ENCODE measurements at places on chromosomes 5 and 9.

DNA sequence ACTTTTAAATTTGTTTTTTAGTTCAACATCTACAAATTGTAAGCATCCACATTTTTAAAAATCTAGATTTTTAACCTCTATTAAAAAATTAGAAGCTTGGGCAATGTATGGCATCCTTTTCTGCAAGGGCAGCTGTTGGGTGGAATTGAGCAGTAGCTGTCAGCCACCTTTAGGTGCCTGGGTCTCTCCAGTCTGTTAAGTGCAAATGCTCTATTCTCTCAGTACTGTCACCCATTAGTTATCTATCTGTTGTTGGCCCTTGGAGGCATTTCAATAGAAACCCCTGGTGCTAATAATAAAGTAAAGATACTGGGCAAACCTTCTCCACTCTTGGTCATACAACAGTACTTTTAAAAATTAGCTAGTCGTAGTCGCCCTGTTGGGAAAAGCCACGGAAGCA is 63.6 kb downstream of the PIP5K1B start:
- DNase-seq = no peak

DNA sequence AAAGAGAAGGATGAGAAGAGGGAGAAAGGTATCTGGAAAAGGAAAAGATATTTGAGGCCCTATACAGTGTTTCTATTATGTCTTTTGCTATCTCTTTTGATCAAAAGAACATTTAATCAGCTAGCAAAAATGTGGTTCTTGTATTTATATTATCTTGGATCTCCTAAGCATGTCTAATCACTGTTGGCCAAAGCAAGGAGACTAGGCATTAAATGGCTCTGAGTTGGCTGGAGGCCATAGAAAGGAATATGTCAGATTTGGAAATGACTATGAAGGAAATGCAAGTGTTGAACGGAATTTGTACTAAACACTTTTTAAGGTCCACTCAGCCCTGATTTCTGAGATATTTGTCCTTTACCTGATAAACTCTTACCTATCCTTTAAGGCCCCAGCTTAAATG is 22.4 kb upstream of the THG1L start:
- no peak for DNase-seq

- no peak for DNase-seq
These were observed 71.5 kb downstream of the FCHO2 start for GRCh38 chr5:73027361-73027760.

- DNase-seq = no peak
These were observed 209.0 kb downstream of the CSNK1G3 start for GRCh38 chr5:123720955-123721354.

GRCh38 chr9:127921557-127922120 is 4.8 kb upstream of the ST6GALNAC4 start:
- peak; percentile 70 for DNase-seq

- no peak for DNase-seq
These were observed 470.8 kb downstream of the ENC1 start for GRCh38 chr5:74169701-74170100.

GRCh38 chr5:6747103-6747502 is 33.9 kb downstream of the TENT4A start:
- DNase-seq = no peak

GRCh38 chr9:129078691-129079503 is 2.0 kb upstream of the DOLPP1 start:
- DNase-seq = no peak

- DNase-seq = no peak
These were observed 334.0 kb downstream of the ASTN2 start for GRCh38 chr9:117080765-117081390.

- no peak for DNase-seq
These were observed 17.9 kb downstream of the MYO10 start for GRCh38 chr5:16918156-16918555.

DNA sequence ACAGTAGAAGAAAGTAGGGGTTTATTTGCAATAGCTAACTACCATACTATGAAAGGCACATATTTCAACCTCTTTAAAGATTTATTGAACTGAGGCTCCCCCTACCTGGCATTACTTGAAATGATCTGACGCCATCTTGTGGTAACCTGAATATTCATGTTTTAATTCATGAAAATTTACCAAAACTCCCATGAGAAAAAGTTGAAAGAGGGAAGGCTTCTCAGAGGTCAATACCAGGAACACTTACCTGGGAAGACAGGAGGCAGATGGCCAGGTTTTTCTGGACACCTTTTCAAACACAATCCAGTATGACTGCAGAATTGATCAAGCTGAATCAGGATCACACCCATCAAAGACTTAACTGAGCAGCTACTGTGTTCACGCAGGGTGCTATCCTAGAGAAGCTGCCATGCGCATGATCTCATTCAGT is 9.4 kb downstream of the PRELID2 start:
- no peak for DNase-seq

DNA sequence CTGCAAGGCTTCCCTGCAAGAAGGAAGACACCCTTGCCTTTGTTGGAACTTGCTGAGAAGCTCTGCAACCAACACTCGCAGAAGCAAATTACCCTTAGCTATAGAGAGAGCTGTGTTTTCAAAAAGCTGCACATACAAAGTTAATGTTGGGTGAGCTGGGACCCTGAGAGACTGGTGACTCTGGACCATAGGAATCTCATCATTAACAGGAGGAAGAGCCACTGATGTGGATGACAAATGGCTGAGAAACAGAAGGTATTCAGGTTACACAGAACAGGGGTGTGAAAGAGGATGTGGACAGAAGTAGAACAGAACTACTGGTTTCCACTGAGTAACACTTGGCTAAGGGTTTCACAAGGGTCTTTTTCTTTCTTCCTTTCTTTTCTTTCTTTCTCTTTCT is 493.5 kb downstream of the IRX1 start:
- DNase-seq = no peak

DNA sequence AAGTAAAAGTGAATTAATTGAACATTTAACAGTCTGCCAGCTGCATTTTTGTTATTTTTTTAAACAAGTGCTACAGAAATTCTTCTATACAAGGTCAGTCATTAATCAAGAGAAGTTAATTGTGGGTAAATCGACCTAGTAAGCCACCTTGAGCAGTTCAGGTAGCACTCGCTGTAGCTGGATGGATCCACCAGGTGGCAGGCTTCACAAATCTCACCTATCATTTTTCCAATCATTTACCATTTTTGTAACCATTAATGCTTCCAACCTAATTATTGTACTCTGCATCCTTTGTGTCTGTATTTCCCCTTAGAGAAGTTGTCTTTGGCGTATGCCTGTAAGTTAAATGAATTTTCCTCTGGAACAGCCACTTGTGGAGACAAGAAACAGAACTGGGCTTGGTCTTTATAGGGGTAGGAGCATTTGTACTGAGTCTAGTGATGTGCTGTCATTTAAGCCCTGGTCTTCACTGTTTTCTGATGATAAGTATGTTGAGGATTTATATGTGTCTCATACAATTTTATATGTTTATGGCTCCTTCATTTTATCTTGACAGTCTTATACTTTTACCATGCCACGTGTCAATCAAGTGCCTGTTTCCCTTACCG is 39.5 kb downstream of the CD180 start:
- DNase-seq = peak; percentile 28

GRCh38 chr5:91946870-91947269 is 563.8 kb upstream of the ARRDC3 start:
- no peak for DNase-seq

GRCh38 chr5:172550996-172551395 is 90.1 kb upstream of the NEURL1B start:
- no peak for DNase-seq

GRCh38 chr9:121751686-121752445 is 100.4 kb downstream of the DAB2IP start:
- DNase-seq = no peak

GRCh38 chr9:38085308-38085707 is 16.3 kb upstream of the SHB start:
- DNase-seq = no peak

- DNase-seq = no peak
These were observed 339.2 kb downstream of the GLIS3 start for GRCh38 chr9:3960661-3961144.

GRCh38 chr9:4371108-4371507 is 71.2 kb upstream of the GLIS3 start:
- DNase-seq = no peak

- no peak for DNase-seq
These were observed 338.0 kb downstream of the ACTL7B start for GRCh38 chr9:108517651-108518365.

DNA sequence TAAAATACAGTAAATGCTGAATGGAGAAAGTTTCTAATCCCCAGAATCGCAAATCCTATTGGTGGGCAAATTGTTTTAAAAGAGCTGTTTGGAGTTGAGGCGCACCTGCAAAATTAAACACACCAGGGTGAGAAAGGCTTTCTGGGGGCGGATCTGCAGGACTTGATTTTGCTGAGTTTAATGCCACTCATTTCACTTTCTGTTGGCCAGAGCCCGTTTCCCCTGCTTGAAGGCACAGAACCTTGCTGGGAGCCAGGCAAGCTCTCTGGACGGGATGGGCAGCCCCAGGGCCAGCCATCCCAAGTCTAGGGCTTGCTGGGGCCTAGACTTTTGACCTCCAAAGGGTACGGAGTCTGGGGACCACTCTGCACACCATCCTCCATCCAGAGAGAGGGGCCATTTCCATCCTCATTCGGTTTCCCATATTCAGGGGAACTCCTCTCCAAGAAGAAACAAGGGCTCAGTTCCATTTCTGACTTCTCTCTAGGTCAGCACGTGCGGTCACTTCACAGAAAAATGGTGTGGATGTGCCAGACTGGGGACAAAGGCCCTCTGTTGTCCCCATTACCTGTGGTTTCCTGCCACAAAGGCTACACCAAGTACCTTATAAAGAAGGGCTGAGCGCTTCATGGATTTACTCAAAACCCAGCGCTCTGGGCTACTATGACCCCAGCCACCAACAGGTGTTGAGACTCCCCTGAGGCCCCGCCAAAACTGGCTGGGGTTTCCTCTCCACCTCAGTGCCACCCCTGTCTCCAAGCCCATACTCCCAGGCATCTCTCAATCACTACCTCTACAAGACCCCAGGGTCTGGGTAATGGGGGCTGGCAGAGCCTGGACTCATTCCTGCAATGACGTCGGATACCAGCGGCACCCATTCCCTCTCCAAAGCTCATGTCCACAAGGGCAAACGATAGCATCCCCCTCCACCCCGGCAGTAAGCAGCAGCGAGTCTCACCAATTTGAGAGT is 170.0 kb downstream of the AUH start:
- DNase-seq = no peak

GRCh38 chr5:51968756-51969155 is 585.5 kb downstream of the ISL1 start:
- DNase-seq = no peak

GRCh38 chr5:137119321-137119720 is 379.8 kb downstream of the SPOCK1 start:
- DNase-seq = no peak

DNA sequence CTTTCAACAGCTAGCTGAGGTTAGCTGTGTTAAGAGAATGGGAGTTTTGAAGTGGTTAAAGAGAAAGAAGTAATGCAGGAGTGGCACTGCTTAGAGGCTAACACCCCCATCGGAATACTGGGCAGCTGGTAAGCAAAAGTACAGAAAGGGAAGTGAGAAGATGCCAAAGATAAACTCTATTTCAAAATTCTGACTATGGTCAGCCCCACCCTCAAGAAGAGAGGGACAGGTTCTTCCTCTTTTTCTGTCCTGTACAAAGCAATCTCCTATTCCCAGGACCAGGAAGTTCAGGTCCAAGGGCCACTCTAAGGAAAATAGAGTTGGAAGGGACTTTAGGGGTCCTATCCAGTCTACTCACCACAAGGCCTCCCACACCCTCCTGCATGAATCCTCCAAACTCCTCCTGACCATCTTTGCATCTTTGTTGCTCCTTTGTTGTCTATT is 45.9 kb upstream of the JAK2 start:
- DNase-seq = no peak

GRCh38 chr9:110140276-110140675 is 67.7 kb downstream of the C9orf152 start:
- DNase-seq = no peak

- no peak for DNase-seq
These were observed 56.1 kb upstream of the HSPA9 start for GRCh38 chr5:138631096-138631928.
